T follicular helper cell (primary cell): ENCODE measurements at places on chromosomes 1 and 21.

DNA sequence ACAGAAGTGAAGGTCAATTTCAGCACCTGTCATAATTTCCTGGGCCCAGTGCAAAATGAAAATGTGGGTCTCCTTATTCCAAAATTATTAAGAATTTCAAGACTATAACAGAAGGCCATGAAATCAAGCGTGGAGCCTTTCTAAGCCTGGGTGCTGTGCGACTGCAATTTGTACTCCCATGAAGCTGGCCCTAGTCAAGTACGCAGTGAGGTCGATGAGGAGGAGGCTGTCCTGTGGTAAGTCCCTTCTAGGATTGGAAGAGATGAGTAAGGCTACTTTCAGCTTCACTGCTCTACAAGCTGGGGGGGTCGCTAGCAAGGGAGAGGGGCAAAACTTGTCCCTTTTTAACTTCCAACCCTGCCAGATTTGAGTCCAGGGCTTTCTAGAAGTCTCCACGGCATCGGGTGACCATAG lies 410 bp upstream of the NUDC start:
- DNase-seq, result no peak

DNA sequence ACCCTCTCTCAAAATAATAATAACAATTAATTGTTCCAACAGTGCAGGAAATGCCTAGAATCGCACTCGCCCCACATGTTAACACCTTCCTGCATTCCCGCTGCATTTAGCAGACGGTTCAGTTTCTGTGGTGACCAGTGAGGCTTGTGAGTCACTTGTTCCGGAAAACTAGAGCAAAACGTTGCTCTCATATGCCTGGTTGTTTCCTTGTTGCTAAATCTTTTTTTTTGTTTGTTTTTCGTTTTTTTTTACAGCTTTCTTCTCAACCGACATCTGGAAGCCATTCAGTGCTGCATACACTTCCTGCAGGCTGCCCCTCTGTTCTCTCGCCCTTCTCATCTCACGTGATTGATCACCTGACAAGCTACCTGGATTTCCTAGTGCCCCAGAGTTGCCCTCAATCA lies 56.9 kb upstream of the TMPRSS2 start:
- DNase-seq, result no peak

DNA sequence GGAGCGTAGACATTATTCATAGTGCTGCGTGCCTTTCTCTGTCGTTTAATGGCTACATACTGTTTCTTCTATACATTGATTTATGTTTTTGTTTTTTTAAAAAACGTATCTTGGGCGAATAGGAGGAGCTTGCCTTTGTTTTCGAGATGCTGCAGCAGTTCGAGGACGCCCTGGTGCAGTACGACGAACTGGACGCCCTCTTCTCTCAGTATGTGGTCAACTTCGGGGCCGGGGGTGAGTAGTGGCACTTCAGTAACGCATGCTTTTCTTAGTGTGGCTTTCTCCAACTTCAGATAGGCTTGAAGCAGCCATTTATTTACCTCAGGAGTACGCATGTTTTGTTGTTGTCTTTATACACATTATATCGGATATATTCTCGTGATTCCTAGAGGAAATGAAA lies 46.9 kb downstream of the TRAPPC10 start:
- DNase-seq, result no peak

GRCh38 chr1:98051065-98051675 lies 130.3 kb upstream of the DPYD start:
- DNase-seq, result peak; percentile 52

- no peak for DNase-seq
Measured at GRCh38 chr1:209645574-209646452, 6.4 kb downstream of the LAMB3 start.

- DNase-seq, result peak; percentile 90
Measured at GRCh38 chr1:23484253-23485001, 448 bp upstream of the ASAP3 start.
